ENCODE measurements at places on chromosomes 3 and 15. TPM values are rescaled to one million over a fixed set of nuclear protein-coding genes. Genes with fewer than 3 reads are reported as not detected.

TAGLN3 gene
- 7.9 TPM for total RNA-seq

WDR49 gene
- total RNA-seq = 0.43 TPM

CA12 gene
- 0.70 TPM for total RNA-seq

ECE2 gene
- not detected for total RNA-seq

C3orf70 gene
- 5.7 TPM for total RNA-seq

MCTP2 gene
- total RNA-seq = 4.5 TPM

COL7A1 gene
- total RNA-seq = 28.7 TPM

CKMT1A gene
- 1.2 TPM for total RNA-seq

SRGAP3 gene
- 5.4 TPM for total RNA-seq

DNA sequence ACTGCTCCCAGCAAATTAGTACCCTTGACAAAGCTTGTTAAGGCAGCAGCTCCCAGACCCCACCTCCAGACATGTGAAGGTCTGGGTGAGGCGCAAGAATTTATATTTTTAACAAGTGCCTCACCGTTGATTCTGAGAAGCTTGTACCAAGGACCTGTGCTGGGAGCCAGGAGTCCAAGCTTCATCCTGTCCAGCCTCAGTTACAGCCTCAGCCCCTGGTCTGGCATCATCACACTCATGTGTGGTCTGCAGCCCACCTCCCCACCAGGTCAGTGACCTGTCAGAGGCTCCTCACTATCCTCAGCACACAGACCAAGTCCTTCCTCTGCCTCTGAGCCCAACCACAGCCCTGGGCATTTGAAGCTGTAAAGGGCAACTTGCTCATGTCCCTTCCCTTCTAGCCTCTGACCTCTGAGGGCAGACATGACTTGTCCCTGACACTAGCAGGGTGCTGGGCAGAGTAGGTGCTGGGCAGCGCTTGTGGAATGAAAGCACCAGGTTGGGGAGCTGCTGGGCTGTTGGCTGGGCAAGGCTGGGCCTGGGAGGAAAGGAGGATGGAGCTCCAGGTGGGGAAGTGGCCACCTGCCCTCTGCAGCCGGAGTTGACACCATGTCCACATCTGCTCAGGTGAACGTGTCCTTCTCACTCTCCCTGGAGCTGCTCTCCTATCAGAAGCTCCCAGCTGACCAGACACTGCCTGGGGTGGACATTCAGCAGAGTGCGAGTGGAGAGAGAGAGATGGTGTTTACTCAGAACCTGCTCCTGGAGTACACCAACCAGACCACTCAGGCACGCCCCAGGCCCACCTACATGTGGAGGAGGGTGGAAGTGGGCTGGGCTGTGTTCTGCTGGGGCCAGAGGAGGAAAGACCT lies 16.9 kb downstream of the ACAA1 start:
- no peak for DNase-seq

GRCh38 chr3:3016226-3016625 lies 93.9 kb downstream of the IL5RA start:
- DNase-seq = no peak

DNA sequence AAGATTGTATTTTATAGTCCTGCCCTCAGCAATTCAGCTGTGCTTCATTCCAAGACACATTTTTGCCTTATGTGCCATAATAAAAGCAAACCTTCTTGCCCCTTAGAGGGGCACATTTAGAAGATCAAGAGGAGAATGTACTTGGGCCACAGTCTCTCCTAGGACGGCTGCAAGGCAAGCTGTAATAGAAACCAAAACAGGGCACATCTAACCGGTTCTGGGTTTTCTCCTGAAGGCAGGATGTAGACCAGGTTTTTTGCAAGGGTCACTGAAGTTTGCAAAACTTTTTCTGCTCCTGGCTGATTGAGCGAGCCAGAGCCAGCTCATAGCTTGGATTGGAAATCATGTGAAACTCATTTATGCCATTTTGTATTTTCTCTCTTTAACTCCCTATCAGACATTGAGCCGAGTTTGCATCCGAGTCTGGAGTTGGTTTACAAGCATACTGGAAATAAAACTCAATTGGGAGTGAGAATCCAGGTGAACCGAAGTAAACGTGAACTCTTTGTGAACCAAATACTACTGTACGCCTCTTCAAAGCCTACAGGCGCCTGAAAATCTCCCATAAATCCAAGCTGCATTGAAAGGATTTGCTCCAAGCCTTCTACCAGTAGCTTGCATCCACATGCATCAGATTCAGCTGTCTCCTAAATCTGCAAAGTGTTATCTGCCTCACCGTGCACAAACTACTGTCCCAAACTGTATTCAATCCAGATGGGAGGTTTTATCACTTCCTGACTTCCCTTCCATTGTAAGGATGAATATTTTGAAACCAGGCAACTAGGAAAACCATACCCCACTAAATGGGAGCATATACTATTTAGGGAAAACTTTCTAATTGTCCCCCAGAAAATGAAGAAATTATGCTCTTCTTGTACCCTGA lies 60.9 kb upstream of the TSC22D2 start:
- DNase-seq = no peak

GRCh38 chr3:173653781-173654180 lies 256.2 kb downstream of the NLGN1 start:
- DNase-seq = no peak

GRCh38 chr3:151393941-151394340 lies 9.4 kb upstream of the P2RY12 start:
- DNase-seq = peak; percentile 16

- peak; percentile 95 for DNase-seq
These were observed 171.1 kb upstream of the STT3B start for GRCh38 chr3:31361371-31362273.

- DNase-seq = no peak
These were observed 140.0 kb downstream of the PLOD2 start for GRCh38 chr3:146020969-146021368.

GRCh38 chr3:197505796-197506548 lies 49.8 kb downstream of the BDH1 start:
- no peak for DNase-seq

- DNase-seq = peak; percentile 64
These were observed 122.1 kb downstream of the CNTN6 start for GRCh38 chr3:1214933-1215332.

DNA sequence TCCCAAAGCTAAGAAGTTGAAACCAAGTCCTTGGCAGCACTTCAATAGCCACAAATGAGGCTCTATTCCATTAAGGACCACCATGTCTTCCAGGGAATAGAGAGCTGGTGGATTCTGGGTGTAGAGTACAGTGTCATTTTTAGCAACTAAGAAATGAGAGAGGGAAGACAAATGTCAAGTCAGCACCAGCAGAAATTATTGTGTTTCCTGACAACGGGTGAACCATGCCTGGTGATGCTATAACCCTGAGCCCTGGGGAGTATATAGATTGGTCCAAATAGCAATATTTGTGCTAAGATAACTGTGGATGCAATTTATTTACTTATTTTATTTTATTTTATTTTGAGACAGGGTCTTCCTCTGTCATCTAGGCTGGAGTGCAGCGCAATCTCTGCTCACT lies 305.6 kb upstream of the WNT5A start:
- DNase-seq = no peak

DNA sequence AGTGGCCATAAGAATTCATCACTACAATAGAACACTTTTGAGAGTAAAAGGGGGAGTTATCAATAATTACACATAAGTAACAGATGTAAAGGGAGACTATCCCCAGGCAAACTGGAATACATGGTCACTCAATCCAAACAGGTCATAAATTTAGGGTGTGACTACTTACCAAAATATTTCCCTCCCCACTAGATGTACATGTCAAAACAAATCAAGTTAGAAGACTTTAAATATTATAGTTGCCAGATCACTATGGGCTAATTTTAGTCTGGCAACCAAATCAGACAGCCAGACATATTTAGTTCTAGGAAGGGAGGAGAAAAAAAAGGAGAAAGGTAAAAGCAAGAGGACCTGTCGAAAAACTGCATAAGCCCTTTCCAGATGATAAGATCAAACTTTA lies 23.1 kb downstream of the SLC24A5 start:
- DNase-seq = peak; percentile 50

DNA sequence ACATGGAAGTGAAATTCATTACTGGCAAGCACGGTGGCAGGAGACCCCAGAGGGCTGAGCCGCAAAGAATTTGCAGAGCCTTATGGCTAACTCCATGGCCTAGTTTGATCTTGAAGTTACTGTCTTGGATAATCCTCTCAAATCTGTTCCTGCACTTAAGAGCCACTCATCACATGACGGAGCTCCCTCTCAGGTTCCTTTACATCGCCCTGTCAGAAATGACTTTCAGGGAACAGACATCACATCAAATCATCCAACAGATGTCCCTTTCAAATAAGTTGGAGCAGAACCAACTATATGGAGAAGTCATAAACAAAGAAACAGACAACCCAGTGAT lies 328.8 kb upstream of the THBS1 start:
- DNase-seq = no peak

GRCh38 chr15:77748078-77749064 lies 115.7 kb upstream of the LINGO1 start:
- no peak for DNase-seq

- no peak for DNase-seq
These were observed 17.4 kb downstream of the FYCO1 start for GRCh38 chr3:45978006-45978761.

GRCh38 chr15:77630056-77630455 lies 2.7 kb downstream of the LINGO1 start:
- DNase-seq = no peak

DNA sequence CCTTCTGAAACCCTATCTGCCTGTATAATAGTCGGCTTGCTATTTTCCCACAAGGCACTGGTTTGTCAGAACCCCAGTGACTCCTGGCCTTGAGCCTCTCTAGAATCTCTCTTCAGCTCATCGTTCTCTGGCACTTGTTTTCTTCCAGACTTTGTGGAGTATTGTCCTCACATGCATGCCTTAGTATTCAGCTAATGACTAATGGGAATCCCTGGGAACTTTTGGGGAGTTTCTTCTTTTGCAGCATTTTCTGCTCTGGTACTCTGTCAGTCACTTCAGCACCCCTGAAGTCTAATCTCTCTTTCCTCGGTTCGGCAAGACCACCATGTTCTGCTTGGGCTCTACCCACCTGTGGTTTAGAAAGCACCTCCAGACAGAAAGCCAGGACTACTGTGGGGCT lies 35.8 kb upstream of the THRB start:
- DNase-seq = no peak

DNA sequence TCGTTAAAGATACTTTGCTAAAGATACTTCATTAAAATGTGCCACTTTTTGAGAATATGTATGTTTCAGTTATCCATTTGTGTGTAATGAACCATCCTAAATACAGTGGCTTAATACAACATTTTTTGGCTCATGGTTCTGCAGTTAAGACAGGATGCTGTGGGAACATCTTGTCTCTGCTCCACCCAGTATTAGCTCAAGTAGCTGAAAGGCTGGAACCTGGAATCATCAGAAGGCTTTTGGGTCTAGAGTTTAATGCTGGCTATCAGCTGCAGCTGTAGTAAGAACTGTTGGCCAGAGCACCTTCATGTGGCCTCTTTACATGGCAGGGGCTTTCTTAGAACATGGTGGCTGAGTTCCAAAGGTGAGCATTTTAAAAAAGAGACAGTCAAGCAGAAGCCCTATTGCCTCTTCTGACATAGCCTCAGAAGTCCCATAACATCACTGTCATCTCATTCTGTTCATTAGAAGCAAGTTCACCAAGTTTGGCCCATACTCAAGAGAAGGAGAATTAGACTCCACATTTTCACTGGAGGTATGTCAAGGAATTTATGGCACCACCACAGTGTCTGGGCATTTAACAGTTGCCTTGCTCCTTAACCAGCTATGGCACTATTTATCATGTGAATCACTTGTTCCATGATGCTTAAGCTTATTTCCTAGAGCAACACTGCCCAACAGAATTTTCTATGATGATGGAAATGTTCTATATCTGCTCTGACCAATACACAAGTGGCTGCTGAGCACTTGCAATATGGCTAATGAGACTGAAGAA lies 70.4 kb upstream of the PDZRN3 start:
- peak; percentile 30 for DNase-seq

GRCh38 chr15:45794712-45795439 lies 160.0 kb downstream of the SQOR start:
- DNase-seq = no peak

GRCh38 chr15:76173317-76173834 lies 113.6 kb downstream of the TMEM266 start:
- DNase-seq = no peak

- DNase-seq = peak; percentile 63
These were observed 332.3 kb downstream of the THSD4 start for GRCh38 chr15:71447328-71448250.

DNA sequence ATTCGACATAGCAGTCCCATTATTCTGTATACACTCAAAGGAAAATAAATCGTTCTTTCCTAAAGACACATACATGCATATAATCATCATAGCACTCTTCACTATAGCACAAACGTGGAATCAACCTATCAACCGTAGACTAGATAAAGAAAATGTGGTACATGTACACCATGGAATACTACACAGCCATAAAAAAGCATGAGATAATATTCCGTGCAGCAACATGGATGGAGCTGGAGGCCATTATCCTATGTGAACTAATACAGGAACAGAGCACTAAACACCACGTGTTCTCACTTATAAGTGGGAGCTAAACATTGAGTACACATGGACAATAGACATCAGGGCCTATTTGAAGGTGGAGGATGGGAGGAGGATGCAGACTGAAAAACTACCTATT lies 12.1 kb upstream of the MAP3K13 start:
- no peak for DNase-seq

DNA sequence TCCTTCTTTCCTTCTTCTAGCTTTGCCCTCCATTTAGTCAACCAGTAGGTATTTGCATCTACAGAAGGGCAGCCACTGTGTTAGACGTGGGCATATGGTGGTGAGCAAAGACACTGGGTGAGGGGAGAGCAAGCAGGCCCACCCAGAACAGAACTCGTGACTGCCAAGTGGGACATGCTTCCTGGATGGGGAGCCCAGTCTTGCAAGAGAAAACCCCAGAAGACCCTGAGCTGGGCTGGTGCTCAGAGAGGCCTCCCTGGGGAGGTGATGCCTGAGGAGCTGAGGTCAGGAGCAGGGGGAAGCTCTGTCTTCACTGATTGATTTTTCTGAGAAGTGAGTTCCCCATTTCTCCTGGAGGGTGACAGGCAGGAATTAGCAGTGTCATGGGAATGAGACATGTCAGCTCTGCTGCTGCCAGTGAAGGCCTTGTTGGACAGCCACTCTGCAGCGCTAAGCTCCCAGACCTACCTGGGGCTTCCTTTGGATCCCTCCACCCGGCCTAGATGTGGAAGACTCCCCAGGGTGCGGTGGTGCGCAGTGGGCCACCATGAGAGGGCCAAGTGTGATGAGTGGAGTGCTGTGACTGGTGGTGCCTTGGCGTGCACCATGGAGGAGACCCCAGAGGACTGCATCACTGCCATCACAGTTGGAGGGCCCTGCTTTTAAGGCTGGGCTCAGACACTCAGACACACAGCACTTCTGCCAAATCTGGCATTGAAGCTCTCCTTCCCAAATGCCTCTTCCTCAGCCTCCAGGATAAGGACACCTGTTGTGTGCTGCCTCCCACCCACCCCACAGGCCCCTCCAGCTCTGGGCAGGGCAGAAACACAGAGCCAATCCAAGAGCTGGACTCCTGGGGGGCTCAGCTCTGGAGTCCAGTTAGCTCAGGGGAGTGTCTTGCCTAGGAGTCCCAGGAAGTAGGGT lies 40.0 kb upstream of the TOPBP1 start:
- DNase-seq = no peak

- DNase-seq = peak; percentile 65
These were observed 13.8 kb downstream of the SPRED1 start for GRCh38 chr15:38266247-38266986.

GRCh38 chr3:129439226-129439816 lies 427 bp downstream of the MBD4 start:
- no peak for DNase-seq
